ENCODE measurements at places on chromosomes 3 and 15.

DNA sequence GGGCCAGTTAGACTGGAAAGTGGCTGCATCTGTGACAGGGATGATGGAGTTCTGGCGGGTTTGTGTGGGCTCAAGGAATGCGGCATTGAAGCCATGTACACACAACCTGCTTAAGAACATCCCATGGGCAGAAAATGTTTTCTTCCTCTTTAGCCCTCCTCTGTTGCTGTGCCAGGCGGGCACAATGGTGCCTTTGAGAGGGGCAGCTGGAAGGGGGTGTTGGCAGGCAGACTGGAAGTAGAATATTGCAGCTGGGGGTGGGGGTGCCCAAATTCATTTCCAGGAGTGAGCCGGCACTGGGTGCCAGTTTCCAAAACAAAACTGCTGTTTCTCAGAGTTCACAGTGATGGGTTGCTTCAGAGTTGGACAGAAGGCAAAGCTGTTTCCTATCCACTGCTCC, 91.8 kb upstream of the ETV5 start:
- DNase-seq, result no peak

- DNase-seq, result no peak
Measured at GRCh38 chr3:143242101-143242500, 122.5 kb downstream of the CHST2 start.

GRCh38 chr3:176190755-176191154, 1006.5 kb downstream of the TBL1XR1 start:
- no peak for DNase-seq

GRCh38 chr3:132352556-132353143, 35.4 kb downstream of the ACP3 start:
- peak; percentile 63 for DNase-seq

GRCh38 chr3:59922192-59922591, 872.4 kb upstream of the CFAP20DC start:
- DNase-seq, result no peak

DNA sequence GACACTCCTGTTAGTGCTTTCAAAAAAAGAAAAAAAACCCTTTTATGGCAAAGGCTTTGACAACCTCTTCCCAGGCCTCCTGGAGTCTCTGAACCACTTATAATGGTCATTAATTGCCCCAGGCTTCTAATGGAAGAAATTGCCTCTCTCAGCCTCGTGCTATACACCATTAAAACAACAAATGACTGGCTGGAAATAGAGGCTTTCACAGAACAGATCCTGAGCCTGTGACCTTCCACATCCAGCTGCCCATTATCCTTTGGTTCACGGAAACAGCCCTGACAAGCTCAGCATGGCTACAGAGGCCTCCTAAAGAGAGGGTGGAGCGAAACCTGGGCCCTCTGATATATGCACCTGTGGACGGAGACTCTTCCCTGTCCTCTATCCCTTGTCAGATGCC, 26.8 kb upstream of the MKRN3 start:
- no peak for DNase-seq

- no peak for DNase-seq
Measured at GRCh38 chr3:132978464-132978863, 59.7 kb upstream of the TMEM108 start.

DNA sequence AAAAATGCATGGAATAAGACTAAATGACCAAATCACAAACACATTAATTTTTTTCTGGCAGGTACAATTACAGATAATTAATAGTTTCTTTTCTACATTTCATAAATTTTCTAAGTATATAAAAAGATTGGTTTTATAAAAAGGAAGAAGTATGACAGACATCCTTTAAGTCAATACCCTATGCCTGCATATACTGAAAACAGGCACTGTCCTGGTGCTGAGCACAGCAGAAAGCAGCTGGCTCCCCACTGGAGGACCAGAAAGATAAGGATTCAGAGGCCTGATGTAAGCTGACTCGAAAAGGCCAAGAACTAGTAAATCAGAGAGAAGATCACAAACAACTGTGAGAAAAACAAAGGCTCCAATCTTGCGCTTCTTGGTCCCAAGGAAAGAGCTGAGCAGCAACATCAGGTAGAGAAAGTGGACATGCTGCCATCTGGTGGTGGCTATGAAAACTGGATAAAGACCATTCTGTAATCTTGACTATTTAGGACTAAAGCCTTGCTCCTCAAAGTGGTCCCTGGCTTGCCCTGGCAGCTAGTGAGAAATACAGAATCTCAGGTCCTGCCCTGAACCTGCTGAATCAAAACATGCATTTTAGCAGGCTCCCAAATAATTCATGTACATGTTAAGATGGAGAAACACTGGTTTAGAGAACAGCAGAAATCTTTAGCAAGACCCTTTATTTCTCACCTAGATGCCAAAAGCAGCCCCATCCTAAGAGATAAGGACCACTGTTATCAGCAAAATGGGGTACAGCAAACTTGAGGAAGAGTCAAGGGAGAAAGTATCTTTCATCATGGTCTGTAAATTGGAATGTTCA, 76.0 kb downstream of the TRANK1 start:
- peak; percentile 33 for DNase-seq

DNA sequence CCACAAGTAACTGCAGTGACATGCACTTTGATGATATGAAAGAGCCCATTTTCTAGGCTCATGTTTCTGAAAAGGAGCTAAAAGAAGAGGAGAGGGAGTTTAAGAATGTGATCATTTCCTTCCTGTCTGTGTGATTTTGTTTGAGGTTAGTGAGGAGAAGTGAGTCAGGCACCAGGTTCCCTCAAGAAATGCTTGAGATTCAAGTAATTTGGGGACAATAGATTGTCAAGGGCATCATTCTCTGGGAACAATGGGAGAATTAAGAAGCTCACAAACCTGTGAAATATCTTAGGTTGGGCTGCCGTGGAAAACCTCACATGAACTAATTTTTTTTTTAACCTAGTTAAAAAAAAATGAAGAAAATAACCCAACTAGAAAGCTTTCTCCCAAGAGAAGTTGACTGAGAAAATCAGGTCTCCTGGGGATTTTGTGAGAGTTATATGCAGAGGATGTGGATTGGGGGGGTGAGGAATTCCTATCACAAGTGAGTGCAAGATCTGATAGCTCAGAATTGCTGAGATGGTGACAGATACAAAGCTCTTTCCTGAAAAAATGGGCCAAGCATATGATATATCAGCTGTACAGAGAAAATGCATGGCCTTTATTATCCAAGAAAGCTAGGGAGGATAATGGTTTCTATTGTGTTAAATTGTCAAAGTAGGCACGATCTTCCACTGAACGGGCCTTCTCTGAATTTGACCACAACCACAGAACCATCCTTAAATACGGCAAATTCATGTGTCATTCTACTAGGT, 203.3 kb downstream of the FEZF2 start:
- DNase-seq, result no peak

DNA sequence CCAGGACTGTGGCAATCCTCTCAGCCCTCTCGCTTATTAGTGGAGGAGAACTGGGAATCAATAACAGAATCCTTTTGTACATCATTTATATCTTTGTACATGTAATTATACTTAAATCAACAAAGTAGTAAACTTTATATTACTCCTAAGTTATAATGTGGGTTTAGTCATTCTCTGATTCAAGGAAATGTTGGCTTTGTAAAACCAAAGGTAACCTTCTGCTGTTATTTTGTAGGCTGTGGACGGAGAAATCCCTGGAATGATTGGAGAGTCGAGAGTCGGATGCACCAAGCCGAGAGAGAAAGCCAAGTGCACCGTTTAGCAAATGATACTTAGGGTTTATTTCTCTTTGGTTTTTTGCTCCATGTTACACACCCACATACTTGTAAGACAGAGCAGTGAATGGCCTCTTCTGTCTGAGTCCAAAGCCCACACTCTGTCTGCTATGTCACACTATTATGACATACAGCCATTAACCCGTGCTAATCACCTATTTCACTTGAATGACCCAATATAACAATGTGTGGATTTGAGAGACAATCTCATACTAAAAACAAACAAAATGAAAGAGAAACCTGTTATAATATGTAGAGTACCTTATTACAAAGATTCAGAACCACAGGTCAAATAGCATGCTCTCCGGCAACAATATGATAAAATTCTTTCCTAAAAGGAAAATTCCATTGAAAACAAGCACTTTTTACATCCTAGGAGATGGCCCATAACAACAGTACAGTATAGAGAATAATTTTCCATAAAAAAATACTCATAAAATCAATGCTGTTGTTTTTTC, 72.2 kb downstream of the MECOM start:
- DNase-seq, result no peak

DNA sequence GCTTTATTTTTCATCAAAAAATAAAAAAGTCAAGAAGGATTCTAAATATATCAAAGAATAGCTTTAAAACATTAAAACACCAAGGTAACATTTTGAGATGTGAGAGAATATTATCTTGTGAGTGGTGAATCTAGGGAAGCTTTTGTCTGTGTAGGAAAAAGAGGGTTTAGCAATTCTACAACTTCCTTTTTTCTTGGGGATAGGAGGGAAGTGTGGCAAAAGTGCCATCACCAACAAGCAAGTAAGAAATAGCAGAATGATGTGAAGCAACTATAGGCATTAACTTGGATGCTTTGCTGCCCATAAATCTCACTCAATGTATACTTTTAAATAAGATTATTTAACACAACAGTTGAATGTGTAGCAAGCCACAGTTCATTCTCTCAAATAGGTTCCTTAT, 57.8 kb upstream of the SUCLG2 start:
- DNase-seq, result no peak

- no peak for DNase-seq
Measured at GRCh38 chr3:58266577-58266976, 29.0 kb downstream of the ABHD6 start.

DNA sequence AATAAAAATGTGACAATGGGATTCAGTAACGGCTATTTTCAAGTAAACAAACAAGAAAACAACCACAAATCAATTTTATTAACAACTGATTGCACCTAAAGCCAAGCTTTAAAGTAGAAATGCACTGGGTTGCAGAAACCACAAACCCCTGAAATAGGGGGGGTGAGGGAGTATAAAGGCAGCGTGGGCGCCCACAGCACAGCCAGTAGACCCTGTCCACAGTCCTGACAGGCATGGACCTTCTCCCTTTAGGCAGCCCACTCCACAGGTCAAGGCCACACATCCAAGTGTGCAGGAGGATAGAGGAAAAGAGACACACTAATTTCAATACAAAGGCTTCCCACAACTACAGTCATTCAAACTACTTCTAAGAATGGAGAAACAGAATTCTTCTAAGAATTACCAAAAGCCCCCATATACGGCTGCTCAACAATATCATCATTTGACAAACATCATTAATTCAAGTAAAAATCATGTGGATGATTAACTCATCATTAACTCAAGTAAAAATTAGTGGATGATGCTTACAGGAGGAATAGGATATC, 48.7 kb downstream of the CHSY1 start:
- DNase-seq, result no peak

DNA sequence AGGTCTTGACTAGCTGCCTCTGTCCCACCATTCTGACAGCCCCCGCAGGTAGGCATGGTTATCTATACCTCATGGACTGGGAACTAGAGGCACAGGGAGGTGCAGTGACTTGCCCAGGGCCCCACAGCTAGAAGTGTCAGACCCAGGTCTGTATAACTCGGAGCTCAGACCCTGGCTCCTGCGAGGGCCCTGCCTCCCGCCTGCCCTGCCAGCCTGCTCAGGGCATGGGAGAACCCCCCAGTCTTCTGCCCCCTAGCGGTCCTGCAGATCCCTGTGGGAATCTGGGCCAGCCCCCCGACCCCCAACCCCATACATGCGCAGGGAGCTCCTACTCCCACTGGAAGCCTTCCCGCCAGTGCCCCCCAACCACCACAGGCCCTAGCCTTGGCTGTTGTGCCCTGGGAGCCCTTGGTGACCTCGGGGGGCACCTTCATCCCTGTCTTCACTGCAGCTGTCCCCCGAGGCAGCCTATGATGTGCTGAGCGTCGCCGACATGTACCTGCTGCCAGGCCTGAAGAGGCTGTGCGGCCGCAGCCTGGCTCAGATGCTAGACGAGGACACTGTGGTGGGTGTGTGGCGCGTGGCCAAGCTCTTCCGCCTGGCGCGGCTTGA, 6.9 kb downstream of the ABTB1 start:
- DNase-seq, result peak; percentile 10

- no peak for DNase-seq
Measured at GRCh38 chr15:41746802-41747201, 27.5 kb upstream of the MAPKBP1 start.

DNA sequence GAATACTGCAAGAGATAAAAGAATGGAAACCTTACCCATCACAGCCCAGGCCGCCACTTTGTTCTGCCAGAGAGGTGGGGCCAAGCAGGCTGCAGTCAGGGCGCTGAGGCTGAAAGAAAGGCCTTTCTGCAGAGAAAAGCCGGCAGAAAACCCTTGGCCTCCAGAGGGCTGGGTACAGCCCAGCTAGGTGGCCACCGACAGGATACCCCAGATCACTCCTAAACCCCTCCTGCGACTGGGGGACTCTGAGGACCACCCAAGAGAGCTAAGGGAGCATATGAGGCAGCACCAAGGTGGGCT, 69.3 kb downstream of the SMAD6 start:
- DNase-seq, result no peak

DNA sequence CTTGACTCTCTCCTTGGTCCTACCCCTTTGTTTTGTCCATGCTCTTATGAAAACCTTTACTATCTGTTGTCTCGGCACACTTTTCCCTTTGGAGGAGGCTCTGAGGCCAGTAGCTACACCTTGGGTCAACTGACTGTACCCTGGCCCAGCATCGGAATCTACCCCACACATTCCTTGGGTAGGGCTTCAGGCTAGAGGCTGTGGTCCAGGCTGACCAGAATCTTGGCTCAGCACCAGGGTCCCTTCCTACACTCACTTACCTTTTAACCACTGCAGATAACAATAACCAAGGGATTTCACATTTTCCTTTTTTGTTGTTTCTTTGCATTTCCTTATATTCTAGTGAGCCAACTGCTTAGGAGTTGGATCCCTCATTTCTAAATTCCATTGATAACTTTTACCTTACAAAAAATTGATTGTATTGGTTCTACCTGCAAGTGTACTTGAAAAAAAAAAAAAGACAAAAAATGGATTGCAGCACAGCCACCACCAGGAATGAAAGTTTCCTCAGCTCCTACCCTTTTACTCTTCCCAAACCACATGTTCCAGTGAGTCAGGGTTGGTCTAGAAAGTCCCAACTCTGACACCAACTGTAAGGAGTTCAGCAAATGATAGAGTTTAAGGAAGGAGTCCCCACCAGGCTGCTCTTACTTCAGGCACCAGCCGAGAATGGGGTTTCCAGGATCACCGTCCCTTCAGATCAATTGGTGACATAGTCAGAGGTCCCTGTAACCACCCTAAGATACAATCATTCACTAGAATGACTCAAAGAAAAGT, 95.6 kb downstream of the FBLN2 start:
- no peak for DNase-seq

GRCh38 chr3:179000144-179000543, 71.5 kb downstream of the ZMAT3 start:
- DNase-seq, result no peak

- DNase-seq, result no peak
Measured at GRCh38 chr3:46905661-46906451, 28.3 kb downstream of the PTH1R start.

GRCh38 chr15:33831646-33832045, 136.7 kb upstream of the CHRM5 start:
- no peak for DNase-seq

GRCh38 chr3:11167590-11167989, 13.3 kb downstream of the HRH1 start:
- no peak for DNase-seq
